ENCODE measurements at places on chromosomes 11 and 22.

DNA sequence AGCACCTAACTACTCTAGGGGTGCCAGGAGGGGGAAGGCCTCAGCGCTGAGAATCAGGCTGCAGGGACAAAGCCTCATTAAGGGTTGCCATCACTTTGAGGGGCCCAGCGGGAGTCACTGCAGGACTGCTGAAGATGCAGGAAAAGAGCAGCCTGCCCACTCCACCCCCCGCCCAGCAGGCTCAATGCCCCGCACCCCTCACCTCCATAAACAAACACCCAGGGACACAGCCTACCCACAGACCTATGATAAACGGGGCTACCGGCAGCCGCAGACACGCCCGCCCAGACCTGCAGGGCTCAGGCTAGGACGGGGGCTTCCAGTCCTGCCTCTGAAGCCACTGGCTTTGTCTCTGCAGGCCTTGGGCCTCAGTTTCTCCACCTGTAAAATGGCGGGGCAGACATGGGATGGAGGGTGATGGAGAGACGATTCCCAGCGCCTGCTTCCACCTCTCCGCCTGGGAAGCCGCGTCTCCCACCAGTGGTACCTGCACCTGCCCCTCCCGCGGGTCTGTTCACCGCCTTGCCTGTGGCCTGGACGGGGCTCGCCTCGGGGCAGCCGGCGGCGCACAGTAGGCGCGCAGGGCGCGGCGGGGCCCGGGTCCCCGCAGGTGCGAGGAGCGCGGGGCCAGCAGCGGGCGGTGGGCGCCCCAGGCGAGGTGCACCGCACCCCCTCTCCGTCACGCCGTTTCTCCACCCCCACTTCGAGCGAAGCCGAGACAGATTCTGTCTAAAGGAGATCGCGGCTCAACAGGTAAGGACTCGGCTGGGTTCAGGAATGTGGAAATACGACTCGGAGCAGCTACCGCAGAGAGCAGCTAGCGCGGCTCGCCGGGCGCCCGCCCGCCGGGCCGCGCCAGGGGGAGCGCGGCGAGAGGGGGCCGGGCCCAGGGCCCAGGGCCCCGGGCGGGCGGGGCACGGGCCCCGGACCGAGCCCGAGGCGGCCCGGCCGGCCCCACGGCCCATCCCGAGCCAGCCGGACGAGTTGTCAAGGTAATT is 1.5 kb downstream of the WNT7B start:
- DNase-seq = no peak

DNA sequence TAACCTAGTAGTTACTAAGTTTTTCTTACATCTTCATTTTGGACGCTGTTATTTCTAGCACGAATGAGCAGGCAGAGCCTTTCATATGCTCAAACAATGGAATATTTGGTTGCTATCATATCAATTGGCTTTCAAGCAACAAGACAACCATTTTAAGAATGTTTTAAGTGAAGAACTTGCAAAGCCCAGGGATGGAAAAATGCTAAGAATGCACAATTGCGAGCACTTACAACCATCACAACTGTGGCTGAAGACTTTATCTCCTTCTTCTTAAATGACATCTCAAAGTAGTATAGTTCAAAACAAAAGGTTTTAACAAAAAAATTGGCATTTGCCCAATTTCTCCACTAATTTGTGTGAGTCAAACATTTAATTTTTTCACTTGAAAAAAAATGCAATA is 8.3 kb upstream of the MMP1 start:
- no peak for DNase-seq

DNA sequence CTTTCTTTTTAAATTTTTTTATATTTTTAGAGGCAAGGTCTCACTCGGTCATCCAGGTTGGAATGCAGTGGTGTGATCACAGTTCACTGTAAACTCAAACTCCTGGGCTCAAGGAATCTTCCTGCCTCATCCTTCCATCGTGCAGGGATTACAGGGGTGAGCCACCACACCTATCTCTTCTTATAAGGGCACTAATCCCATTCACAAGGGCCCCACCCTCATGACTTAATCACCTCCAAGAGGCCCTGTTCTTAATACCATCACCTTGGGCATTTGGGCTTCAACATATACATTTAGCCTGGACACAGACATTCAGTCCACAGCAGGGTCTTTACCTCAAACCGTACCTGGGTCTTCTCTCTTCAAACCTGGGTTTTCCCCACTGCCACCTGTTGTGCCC is 4.5 kb upstream of the GTSE1 start:
- DNase-seq = no peak

GRCh38 chr11:84316866-84317555 is 1030.8 kb upstream of the CCDC90B start:
- DNase-seq = no peak

- DNase-seq = no peak
These were observed 6.5 kb downstream of the MRPL16 start for GRCh38 chr11:59804061-59804460.

DNA sequence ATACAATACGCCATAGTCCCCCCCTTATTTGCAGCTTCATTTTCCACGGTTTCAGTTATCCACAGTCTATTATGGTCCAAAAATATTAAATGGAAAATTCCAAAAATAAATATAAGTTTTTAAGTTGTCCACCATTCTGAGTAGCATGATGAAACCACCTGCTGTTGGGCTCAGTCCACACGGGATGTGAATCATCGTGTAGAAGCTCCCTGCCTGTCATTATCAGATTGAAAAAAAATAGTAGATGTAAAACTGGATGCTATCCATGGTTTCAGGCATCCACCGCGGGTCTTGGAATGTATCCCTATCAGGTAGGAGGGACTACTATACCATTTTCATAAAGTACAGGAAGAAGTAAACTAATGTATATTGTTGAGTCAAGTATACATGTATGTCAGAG is 127.4 kb downstream of the TTC17 start:
- no peak for DNase-seq

GRCh38 chr11:11871991-11872401 is 30.2 kb downstream of the USP47 start:
- no peak for DNase-seq

- DNase-seq = no peak
These were observed 46.7 kb upstream of the PARVA start for GRCh38 chr11:12330485-12331231.

- no peak for DNase-seq
These were observed 644 bp downstream of the SPTY2D1 start for GRCh38 chr11:18633256-18634139.

DNA sequence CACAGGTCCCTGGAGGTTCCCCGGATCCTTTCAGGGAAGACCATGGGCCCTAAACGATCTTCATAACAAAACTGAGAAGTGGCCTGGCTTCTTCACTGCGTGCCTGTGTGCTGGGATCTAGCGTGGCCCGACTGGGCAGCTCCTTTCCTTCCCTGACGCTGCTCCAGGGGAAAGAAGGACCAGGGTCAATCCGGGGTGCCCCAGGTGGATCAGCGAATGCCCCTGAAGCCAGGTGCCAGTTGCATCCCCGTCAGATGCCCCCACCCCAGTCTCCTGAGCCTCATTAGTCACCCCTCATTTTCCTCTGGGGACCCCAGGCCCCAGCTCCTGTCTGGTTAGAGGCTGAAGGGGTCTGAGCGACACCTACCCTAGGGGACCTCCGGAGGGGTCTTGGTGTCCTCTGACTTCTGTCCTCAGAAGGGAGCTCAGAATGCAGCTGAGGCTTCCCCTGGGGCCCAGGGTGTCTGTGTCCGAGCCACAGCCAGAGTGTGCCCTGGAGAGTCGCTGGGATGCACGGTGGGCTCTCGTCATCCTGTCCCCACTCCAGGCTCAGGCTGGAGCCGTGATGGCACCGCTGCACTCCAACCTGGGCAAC is 18.7 kb upstream of the MUC6 start:
- DNase-seq = no peak

GRCh38 chr11:93289782-93290463 is 40.6 kb upstream of the DEUP1 start:
- DNase-seq = no peak

- DNase-seq = no peak
These were observed 67.2 kb downstream of the C11orf91 start for GRCh38 chr11:33633251-33634003.

GRCh38 chr22:29030016-29030617 is 31.5 kb downstream of the C22orf31 start:
- no peak for DNase-seq

- no peak for DNase-seq
These were observed 20.0 kb upstream of the ADA2 start for GRCh38 chr22:17239156-17239701.

GRCh38 chr11:57202281-57202680 is 20.5 kb downstream of the LRRC55 start:
- no peak for DNase-seq

DNA sequence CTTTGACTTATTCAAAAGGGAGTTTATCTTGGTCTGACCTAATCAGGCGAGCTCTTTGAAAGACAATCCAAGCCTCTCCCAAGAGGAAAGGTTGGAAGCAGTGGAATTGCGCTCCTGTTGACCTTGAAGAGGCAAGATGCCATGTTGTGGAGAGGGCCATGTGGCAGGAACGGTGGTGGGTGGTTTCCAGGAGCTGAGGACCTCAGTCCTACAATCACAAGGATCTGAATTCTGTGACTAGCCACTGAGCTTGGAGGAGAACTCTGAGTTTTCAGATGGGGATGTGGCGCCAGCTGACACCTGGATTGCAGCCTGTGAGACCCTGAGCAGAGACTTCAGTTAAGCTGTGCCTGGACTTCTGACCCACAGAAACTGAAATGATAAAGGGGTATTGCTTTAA is 6.0 kb upstream of the CBX6 start:
- DNase-seq = no peak

DNA sequence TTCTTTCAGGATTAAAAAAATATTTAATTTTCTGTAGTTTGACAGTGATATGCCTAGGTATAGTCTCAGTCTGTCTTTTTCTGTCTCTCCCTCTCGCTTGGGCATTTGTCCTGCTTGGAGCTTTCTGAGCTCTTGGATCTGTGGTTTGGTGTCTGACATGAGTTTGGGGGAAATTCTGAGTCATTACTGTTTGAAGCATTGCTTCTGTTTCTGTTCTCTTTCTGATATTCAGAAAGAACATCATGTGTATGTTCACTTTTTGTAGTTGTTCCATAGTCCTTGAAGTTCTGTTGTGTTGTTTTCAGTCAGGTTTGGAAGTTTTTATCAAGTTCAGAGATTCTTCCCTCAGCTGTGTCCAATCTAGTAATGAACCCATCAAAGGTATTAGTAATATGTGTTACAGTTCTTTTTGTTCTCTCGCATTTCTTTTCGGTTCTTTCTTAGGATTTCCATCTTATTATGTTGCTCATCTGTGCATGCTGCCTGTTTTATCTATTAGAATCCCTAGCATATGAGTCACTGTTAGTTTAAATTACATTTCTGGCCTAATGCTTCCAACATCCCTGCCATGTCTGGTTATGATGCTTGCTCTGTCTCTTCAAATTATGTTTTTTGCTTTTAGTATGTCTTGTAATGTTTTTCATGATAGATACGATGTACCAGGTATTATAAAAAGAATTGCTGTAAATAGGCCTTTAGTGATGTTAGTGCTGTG is 48.4 kb downstream of the DDX10 start:
- DNase-seq = no peak

DNA sequence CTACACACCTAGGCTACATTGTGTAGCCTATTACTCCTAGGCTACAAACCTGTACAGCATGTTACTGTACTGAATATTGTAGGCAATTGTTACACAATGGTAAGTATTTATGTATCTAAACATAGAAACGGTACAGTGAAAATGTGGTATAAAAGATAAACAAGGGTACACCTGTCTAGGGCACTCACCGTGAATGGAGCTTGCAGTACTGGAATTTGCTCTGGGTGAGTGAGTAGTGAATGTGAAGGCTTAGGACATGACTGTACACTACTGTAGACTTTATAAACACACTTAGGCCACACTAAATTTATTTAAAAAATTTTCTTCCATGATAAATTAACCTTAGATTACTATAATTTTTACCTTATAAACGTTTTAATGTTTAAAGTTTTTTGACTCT is 171.7 kb upstream of the NCAM1 start:
- no peak for DNase-seq

DNA sequence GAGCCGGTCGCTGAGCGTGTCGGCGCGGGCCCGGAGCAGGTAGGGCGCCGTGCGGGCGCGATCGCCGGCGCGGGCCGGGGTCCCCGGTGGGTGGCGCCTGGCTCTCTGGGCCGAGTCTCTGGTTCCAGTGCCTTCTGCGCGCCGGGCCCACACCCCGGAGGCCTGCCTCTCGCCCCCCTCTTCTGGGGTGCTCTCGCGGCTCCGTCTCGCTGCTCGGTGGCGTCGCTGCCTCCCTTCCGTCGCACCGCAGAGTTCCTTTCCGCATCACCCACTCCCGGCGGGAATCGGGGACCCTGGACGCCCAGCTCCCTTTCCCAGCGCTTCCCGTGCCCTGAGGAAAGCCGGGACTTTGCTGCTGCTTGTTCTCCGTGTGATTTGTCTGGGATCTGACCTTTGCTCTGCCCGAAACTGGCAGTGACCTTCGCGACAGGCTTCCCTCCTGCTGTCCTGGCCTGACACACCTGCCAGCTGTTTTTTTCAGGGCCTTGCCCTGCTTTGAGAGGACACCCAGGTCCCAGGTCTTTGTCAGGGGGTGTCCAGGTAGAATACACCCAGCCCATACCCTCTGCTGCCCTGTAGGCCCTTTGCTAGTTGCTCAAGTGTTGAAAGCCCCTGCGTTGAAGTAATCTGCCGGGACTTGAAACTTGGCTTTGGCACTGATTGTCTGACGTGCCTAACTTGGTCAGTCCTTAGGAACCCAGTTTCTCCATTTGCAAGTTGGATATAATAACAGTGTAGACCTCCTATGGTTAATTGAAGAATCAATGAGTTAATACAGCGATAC is 711 bp downstream of the FDX1 start:
- DNase-seq = no peak

- no peak for DNase-seq
These were observed 33.1 kb downstream of the EIF3F start for GRCh38 chr11:8020244-8020597.

DNA sequence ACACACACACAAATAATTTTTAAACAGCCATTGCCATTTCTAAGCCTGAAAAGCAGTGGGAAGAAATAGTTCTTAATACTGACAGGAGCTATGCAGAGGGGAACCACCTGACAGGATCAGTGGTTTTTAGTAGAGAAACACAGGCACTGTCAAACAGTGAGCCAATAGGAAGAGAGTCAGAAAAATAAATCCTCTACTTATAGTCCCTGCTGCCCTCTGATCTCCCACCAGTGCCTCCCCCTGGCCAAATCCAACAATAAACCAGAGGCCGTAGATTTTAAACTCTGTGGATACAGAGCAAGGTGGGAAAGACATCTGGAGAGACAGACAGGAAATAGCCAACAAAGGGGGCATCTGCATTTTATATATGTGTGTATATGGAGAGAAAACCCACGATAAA is 7.9 kb upstream of the OR56B4 start:
- no peak for DNase-seq

DNA sequence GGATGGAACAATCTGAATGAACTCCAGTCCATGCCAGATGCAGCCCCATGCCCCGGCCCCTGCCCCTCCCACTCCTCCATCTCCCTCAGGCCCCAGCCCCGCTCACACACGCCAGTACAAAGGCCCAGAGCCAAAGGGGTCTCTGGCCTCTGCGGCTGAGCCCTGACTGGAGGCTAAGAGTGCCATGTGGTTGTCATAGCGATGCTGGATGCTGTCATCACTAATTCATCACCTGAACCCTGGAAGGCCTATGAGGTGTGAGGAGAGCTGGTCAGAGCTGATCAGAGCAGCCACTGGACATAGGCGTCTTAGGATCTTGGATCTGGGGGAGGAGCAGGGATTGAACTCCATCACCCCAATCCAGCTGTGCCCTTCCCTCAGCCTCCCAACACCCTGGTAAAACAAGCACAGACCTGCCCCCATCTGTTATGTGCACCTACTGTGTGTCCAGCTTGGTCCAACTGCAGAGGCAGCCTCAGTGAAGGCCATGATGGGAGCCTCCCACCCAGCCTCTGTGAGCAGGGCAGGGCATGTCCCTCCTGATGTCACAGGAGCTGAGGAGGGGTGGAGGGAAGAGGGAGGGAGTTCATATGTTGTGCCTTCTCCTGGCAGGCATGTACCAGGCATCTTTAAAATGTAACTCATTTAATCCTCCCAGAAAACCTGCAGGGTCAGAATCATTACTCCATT is 16.7 kb downstream of the PDE2A start:
- no peak for DNase-seq
